ENCODE measurements at places on chromosomes 4 and X. TPM values are rescaled to one million over a fixed set of nuclear protein-coding genes. Genes with fewer than 3 reads are reported as not detected.

ENPEP gene
- total RNA-seq = 1.5 TPM

TRPC3 gene
- 0.22 TPM for total RNA-seq

ADAMTS3 gene
- 6.6 TPM for total RNA-seq

DMRTC1 gene
- 0.87 TPM for total RNA-seq

CDS1 gene
- total RNA-seq = 28.0 TPM

CLTRN gene
- 1.2 TPM for total RNA-seq

FGA gene
- total RNA-seq = not detected
